ENCODE measurements at places on chromosomes 4 and X.

DNA sequence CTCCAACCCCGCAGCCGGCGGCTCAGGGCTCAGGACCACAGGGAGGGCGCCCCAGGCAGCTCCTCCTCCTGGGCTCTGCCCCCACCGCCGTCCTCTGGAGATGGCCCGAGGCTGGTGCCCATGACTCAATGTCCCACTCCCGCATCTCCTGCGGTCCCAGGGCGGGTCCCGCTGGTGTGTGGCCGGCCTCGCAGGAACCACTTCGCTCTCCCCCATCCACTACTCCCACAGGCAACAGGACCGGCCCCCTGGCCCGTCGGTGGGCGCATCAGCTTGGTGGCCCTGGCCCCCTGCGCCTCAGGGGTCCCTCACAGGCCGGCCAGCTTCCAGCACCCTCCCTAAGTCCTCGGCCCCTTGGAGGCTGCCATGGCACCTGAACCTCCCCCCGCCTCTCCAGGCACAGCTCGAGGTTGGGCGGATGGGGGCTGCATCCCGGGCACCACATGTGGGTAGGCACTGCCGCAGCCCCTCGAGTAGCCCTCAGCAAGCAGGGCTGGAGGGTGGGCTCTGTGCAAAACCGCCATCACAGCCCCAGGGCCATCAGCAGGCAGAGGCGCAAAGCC is 22.8 kb upstream of the SPON2 start:
- no peak for DNase-seq

- DNase-seq = no peak
These were observed 734.4 kb upstream of the PABPC4L start for GRCh38 chr4:134936014-134936413.

- DNase-seq = no peak
These were observed 114.5 kb downstream of the ADRA2C start for GRCh38 chr4:3880615-3881120.

DNA sequence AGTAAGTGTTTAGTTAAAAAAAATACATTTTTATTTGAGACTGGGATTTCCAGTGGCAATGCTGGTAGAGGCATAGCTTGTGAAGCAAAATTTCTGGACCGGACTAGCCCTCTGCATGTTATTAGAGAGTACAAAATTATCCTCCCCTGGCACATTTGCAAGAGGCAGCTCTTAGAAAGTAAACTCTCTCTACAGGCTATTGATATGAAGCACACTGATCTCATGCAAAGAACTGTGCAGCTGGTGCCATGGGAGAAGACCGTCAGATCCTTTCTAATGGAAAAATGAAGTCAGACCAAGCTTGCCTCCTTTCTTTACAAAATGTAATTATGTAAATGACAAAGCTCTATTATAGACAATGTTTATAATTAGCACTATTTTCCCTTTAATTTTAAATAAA is 2717.2 kb downstream of the PCDH7 start:
- DNase-seq = no peak

DNA sequence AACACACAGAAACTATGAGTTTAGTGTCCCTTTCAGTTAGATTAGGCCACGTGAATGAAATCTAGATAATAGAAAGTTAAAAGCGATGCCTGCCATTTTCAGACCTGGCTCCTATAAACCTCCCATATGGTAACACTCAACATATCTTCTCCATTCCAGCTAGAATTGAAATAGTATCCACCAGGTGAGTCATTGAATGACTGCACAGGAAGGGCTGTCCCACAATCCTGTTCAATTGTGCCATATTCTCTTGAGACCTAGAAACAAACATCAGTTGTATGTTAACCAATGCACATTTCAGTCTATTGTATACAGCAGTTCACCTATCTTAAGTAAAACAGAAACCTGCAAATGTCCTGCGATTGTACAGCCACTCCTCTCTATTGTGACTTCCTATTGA is 659.3 kb upstream of the SLIT2 start:
- no peak for DNase-seq

DNA sequence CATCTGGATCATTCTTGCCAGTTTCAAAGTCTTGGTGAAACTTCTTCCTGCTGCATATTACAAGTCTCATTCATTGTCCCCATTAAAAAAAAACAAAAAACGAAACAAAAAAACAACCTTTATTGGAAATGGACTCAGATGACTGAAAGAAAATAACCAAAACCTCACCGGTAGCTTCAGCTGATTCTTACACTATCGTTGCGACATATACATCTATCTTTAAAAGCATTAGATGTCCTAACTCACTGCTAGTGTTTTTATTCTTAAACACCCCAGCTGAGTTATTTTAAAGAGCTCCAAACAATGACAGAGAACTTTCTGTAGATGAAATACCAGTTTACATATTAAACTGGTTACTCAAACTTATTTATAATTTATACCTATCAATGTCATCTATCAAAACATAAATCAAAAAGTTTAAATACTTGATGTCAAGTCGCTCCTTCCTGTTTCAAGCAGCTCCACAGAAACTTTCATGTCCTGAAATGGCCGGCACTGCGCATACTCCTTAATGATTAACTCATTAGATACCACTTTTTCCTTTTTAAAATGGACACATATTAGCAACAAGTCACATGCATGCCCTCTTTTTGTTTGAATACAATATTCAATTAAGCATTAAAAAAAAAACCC is 87.2 kb downstream of the HPRT1 start:
- DNase-seq = no peak

- DNase-seq = no peak
These were observed 98.6 kb upstream of the NR3C2 start for GRCh38 chr4:148540622-148541326.

- DNase-seq = no peak
These were observed 360.4 kb upstream of the GALNT7 start for GRCh38 chr4:172808196-172808595.

DNA sequence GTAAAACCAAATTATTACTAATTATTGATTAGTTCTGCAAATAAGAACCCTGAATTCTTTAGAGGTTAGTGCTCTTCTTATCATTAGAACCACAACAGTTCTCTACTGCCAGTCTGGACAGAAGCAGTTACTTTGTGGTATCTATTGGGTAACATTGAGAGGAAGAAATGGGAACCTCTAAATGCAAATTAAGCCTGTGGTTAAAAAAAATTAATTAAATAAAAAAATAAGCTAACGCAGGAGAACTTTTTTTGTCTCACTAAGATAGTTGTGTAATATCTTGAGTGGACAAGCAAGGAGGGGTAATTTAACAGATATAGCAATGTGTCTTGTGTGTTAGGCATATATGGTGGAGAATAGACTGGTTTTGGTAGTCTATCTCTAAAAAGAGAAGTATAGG is 32.9 kb upstream of the TET2 start:
- no peak for DNase-seq

DNA sequence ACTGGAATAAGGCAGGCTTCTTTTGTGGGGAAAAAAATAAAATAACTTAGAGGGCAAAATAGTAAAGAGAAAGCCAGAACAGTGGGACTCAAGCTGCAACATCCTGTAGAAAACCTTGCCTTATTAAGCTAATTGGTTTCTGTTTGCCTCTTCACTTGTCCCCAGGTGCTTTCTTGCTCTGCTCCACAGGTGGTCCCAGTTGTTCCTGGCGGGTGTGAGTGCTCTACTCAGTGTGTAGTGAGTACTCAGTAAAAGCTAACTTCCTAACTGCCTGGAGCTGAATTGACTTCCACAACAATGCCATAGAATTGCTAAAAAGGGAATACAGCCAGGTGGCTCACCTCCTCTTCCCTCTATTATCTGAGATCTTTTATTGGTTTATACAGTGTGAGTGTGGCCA is 930.2 kb downstream of the C4orf33 start:
- no peak for DNase-seq

- DNase-seq = no peak
These were observed 857.4 kb downstream of the FAT4 start for GRCh38 chr4:126172126-126172525.

- DNase-seq = no peak
These were observed 4.1 kb downstream of the SEPTIN6 start for GRCh38 chrX:119688911-119689321.

- DNase-seq = no peak
These were observed 843.4 kb downstream of the FSTL5 start for GRCh38 chr4:161320377-161320776.

- no peak for DNase-seq
These were observed 27.1 kb downstream of the PAK3 start for GRCh38 chrX:111123125-111123524.

- DNase-seq = no peak
These were observed 34.9 kb downstream of the SEL1L3 start for GRCh38 chr4:25827897-25828296.

- DNase-seq = no peak
These were observed 92.2 kb downstream of the PRRG1 start for GRCh38 chrX:37441377-37441776.

- DNase-seq = no peak
These were observed 29.2 kb downstream of the LIMCH1 start for GRCh38 chr4:41567186-41567585.

DNA sequence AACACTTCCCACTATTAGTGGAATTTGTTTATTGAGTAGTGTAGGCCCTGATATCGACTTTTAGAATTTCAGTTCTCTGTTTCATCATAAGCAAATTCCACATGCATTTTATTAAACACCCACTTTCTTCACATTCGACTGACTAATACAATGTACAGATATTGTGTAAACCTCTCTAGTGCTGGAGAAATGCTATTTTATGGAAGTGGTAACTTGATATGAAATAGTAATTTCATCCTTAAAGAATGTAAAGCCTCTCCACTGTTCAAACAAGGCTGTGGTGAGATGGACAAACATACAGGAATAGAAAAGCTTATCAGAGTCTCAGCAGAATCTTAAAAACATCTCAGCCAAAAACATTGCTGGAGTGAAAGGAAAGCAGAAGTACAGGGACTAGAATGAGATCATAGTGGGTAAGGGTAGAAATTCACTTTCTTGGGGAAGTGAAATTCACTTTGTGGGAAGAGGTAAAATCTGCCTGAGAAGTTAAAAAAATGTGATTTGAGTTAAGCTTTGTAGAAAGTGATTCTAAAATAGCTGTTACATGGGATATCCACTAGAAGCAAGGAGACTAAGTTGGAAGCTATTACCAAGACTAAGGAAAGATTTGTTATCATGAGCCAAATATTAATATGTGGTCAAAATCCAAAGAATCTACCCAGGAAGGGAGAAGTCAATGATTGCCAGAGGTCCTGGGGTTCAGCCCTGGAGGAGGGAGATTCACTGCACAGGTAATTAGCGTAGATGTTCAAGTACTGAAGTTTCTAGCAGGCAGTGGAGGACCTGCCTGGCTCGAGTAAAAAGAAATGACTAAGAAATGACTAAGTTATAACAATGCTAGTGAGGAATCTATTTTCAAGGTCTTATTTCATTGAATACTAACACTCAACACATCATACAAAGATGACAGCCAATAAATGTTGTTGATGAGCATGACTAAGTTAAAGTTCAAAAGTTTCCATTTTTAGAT is 398.3 kb upstream of the FAM47C start:
- DNase-seq = no peak

- DNase-seq = no peak
These were observed 81.4 kb upstream of the ACSL1 start for GRCh38 chr4:184907216-184907615.

- no peak for DNase-seq
These were observed 134.7 kb downstream of the KLF8 start for GRCh38 chrX:56366901-56367300.

GRCh38 chr4:77413766-77414165 is 191.9 kb upstream of the CXCL13 start:
- no peak for DNase-seq

GRCh38 chr4:30753316-30753715 is 33.1 kb downstream of the PCDH7 start:
- DNase-seq = no peak

DNA sequence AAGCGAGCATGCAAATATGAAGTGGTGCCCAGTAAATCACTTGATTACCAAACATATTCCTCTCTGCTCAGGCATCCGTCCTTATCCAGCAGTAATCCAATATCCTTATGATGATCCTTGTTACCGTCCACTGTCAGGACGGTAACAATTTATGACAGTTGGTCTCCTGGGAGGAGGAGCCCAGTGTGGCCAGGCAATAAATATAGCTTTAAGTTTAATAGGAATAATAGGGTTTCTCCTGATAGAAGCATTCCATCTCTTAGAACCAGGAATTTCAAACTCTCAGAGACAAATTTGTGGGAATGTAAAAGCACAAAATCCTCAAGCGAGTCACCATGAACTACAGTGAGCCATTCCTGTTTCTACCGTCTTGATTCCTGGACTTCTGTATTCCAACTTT is 171.2 kb upstream of the IL15 start:
- DNase-seq = no peak

- no peak for DNase-seq
These were observed 570.9 kb downstream of the MID1IP1 start for GRCh38 chrX:39372115-39372514.

GRCh38 chrX:68846536-68846935 is 17.7 kb downstream of the EFNB1 start:
- no peak for DNase-seq

GRCh38 chrX:52979993-52980392 is 21.7 kb upstream of the FAM156A start:
- no peak for DNase-seq

GRCh38 chrX:46695491-46695890 is 63.4 kb downstream of the SLC9A7 start:
- DNase-seq = no peak

GRCh38 chr4:155434904-155435303 is 58.1 kb upstream of the MAP9 start:
- DNase-seq = no peak

- DNase-seq = peak; percentile 90
These were observed 1.0 kb upstream of the PPP2R2C start for GRCh38 chr4:6473264-6474052.

- no peak for DNase-seq
These were observed 36.8 kb upstream of the VBP1 start for GRCh38 chrX:155179346-155179997.

All from vagina (tissue), 2 donors.